Erythroblast (primary cell): ENCODE measurements at places on chromosomes 1 and 21.

DNA sequence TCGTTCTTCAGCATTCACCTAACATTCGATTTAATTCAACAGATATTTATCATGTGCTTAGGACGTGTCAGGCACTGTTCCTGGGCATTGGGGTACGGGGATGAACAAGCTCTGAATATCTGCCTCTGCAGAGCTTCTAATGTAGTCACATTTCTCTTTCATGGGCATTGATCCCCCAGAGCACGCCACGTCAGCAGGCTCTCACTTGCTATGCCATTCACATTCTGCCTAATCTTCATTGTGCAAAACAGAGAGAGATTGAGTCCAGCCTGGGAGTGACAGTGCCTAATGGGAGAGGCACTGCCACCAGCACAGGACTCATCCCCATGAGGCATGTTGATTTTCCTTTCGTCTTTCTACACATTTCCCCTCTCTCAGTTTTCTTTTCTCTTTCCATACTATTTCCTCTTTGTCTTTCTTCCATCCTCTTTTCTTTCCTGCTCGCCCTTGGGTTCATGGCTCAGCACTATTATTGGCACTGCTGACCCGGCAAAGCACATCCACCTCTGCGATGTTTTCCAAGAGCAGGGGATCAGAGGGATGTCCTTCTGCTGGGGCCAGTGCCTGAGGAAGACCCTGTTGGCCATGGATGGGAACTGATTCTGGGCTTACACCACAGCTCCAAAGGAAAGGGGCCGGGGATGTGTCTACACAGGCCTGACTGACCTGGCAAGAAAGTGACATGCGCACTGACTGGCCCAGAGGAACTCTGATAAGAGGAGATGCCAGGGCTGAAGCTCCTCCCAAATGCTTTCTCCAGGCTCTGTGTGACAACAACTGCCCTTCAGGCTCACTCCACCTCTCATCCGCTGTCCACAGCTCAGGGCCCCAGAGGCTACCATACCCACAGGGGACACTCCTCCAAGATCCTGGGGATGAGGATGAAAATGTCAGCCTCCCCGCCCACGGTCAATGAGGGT, 195.9 kb downstream of the TOMM20 start:
- peak; percentile 16 for DNase-seq

- no peak for DNase-seq
Observed at GRCh38 chr1:246815693-246816270, 91.6 kb downstream of the SCCPDH start.

DNA sequence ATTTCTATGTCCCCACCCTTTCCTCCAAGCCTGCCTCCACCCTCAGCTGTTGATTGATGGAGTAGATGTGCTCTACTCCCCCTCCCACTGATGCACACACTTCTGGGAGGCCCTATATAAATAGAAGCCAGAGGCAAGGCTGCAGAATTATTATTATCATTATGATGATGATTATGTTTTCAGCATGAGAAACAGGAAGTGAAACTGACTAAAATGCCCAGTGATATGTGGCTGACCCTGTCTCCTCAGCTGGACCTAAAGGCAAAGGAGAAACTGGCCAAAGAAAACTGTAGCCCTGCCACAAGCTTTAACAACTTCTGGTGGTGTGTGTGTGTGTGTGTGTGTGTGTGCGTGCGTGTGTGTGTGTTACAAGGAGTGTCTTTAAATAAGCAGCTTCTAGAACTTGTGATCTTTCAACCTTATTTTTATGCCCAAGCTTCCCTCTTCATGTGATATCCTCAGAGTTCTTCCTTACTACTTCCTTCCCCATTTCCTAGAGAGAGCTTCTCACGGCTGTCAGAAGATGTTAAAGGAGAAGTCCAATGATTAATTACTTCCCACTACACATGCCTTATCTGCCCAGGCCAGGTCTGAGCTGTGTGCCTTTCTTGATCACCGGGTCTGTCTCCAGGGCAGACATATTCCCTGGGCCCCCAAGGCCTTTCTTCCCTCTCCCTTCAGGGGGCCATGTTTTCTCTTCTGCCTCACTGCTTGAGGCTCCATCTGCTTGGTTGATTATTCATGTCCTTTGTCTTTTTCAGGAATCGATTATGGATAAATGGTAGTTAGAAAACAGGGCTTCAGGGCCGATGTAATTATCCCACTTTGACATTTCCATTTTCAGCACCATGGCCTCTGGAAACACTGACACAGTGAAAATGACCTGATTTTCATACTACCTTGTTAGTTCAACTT, 11.6 kb upstream of the MAPKAPK2 start:
- DNase-seq = peak; percentile 85

GRCh38 chr1:115173151-115173550, 83.8 kb upstream of the TSPAN2 start:
- no peak for DNase-seq

DNA sequence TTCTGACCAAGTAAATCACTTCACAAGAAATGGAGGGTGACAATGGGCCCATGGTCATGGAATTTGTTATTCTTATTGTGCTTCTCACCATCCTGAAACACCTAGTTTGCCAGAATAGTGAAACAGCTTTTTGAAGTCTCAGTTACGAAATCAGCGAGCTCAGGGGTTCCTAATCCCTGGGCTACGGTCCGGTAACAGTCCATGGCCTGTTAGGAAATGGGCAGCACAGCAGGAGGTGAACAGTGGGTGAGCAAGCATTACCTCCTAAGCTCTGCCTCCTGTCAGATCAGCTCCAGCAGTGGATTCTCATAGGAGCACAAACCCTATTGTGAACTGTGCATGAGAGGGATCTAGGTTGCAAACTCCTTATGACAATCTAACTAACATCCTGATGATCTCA, 1356.3 kb downstream of the KCNT2 start:
- no peak for DNase-seq

DNA sequence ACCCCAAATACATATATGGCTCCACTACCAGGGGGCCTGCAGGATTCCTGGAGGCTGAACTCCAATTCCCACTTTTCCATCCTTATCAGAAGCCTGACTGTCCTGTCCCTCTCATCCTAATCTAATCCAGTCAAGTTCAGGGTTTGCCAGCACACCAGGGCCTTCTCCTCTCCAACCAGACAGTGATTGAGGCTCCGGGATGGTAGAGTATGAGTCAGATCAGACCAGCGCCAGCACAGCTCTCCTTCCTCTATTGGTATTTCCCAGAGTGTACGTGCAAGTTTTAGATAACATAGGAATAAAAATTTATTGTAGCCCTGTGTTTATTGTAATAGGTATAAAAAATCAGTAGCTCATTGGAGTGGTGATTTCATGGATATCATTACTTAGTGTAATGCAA, 24.5 kb upstream of the RCSD1 start:
- DNase-seq = no peak

GRCh38 chr1:113812661-113813135, 422 bp upstream of the RSBN1 start:
- no peak for DNase-seq

GRCh38 chr1:228541725-228542124, 54.5 kb downstream of the RNF187 start:
- no peak for DNase-seq

DNA sequence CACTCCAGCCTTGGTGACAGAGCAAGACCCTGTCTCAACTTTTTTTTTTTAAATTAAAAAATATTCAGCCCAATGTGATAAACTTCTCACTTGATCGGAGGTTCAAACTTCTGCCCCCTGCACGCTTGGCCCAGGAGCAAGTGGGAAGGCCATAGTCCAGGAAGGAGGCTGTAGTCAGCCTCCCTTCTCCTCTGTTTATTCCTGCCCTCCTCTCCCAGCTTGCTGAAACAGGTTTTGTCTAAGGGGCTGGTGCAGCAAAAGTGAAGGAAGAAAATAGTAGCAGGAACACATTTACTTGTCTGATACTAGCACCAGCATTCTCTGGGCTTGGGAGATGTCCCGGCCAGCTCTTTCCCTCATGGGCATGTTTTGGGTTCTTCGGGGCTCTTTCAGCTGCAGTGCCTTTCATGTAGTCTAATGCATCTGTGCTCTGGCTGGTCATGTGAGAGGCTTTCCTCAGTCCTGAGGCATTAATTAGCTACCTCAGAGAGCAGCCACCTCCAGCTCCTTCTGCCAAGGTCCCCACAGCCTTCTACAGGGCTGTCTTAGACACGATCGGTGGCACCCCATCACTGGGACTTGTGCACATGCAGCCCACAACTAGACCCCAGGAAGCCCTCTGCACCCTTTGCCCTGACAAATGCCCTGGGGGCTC, 12.9 kb downstream of the SLC44A3 start:
- DNase-seq = no peak

GRCh38 chr21:31869750-31870149, 3.1 kb upstream of the HUNK start:
- DNase-seq = no peak

GRCh38 chr1:224879162-224879803, 50.2 kb upstream of the DNAH14 start:
- DNase-seq = no peak

DNA sequence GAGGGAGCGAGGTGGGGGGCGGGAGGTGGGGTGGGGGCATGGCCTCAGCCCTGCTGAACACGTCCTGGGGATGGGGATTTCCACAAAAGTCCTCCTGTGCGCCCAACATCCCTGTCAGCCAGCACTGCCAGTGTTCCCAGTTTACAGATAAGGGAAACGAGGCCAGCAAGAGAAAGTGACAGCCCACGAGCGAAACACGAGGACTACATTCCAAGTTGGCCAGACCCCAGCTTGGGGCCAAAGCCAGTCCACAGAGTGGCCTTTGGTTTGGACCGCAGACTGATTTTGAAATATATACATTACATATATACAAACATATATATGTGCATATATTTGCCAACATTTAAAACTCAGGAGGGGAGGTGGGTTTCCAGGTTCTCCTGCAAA, 5.0 kb downstream of the FBXO2 start:
- DNase-seq = no peak

DNA sequence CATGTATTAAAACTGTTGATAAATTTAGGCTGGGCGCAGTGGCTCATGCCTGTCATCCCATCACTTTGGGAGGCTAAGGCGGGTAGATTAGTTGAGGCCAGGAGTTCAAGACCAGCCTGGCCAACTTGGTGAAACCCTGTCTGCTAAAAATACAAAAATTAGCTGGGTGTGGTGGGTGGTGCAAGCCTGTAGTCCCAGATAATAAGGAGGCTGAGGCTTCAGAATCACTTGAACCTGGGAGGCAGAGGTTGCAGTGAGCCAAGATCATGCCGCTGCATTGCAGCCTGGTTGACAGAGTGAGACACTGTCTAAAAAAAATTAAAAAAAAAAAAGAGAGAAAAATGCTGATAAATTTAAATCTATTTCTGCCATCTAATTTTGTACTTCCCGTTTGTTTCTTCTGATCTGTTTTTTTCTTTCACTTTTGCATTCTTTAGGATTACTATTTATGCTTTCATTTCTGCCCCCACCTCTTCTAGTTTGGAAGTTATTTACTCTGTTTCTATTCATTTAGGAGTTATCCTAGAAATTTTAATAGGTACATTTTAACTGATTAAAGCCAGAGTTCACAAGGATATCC, 3.2 kb upstream of the DENND1B start:
- DNase-seq = peak; percentile 72

DNA sequence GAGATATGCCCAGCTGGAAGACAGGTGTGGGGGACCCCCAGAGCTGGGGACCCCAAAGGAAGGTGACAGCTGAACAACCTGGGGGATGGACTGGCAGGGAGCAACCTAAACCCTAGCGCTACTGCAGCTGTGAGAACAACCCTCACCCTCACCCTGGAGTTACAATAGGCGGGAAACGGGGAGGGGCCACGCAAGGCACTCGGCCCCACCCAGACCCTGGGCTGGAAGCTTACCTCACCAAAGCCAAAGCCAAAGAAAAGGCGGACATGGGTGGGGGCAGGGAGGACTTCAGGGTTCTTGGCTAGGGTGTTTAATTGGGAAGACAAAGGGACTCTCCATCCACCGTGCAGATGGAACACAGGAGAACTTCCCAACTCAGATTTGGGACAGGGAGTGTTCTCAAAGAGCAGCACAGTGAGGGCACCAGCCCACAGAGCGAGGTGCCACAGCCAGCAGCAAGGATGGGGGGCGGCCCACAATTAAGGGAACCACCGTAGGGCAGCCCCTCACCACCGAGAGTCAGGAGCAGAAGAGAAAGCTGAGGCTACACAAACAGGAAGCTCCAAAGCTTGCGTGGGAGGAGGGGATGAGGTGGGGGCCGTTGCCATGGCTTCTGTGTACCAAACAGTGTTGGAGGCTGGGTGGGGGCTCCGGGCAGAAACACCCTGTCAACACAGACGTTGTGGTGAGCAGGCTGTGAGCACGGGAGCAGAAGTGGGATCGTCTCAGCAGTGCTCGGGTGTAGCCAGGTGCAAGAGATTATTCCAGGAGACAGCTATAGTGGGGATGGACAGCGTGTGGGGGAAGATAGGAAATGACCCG, 1.9 kb downstream of the TAGLN2 start:
- DNase-seq = peak; percentile 82

DNA sequence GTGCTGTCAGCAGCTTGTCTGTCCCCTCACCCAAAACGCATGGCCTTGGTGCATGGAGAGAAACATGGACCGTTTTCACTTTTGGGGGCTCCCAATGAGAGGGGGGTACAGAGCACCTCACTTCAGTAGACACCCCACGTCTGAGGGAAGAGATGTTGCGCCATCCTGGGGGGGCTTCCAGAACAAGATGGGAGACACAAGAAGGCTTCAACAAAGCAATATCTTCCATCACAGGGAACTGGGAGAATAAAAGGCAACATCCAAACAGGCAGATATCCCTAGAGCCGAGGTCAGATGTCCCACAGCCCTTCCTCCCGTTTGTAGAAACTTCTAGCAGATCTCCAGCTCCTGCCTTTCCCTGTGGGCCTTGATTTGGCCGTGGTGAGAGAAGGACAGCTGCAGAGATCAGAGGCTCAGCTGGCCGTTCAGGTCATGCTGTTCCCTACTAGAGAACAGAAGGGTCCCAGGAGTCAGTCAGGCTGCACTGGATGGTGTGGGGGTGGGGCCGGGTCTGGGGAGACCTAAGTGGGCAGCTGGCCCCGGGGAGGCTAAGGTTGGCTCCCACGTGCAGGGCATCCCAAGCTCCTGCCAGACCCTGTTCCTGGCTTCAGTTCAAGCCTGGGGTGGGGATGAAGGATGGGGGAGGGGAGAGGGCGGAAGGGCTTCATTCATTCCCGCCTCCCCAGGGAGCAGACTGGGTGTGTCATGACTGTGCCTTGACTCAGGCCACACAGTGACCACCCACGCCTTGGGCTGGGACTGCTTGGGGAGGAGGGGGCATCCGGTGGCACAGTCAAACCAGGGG, 4.4 kb downstream of the PLOD1 start:
- DNase-seq = no peak

DNA sequence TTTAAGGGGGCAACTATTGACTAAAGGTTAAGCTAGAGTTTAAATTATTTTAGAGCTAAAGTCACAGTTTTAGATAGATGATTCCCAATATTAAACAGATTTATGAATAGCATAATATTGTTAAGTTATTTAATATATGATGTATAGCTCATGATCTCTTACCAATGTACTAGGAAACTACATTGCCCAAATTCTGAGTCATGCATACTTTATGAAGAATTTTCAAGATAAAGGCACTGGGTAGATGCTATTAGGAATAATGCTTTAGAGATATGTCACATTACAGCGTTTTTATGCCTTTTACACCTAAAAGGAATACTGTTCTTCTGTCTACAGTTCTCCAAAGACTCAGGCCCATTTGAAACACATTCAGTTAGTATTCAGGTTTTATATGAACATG, 215.1 kb downstream of the NCAM2 start:
- DNase-seq = no peak
